ENCODE measurements at places on chromosomes 13 and 19. TPM values are rescaled to one million over a fixed set of nuclear protein-coding genes. Genes with fewer than 3 reads are reported as not detected.

IZUMO2 gene
- total RNA-seq: not detected

DNA sequence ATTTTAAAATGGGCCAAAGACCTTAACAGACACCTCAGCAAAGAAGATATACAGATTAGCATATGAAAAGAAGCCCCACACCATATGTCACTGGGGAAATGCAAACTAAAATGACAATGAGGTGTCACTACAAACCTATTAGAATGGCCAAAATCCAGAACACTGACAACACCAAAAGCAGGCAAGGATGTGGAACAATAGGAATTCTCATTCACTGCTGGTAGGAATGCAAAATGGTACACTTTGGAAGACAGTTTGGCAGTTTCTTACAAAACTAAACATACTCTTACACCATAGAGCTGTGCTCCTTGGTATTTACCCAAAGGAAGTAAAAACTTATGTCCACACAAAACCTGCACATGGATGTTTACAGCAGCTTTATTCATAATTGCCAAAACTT, 23.1 kb downstream of the ELF1 start:
- DNase-seq: no peak

GRCh38 chr13:77579959-77580358, 44.5 kb downstream of the SCEL start:
- DNase-seq: no peak

DNA sequence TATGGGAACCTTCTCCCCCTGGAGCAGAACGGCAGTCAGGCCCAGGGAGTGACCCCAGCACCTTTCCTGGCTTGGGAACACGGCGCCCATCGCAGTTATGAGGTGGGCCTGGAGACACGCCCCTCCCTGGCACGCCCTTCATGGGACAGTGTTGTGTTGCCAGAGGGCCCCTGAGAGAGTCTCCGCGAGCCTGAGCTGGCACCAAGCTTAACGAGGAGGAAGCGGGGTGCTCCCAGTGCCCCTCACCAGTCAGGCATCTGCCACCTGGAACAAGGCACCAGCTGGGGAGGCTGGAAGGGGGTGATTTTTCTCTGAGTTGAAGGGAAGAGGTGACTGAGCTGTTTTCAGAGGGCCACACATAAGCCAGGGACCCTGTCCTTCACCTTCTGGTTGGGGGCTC, 180.6 kb downstream of the KDM4B start:
- no peak for DNase-seq

GRCh38 chr13:43580280-43580679, 206.5 kb downstream of the ENOX1 start:
- DNase-seq: no peak

GRCh38 chr13:113897966-113898365, 34.1 kb upstream of the GAS6 start:
- DNase-seq: no peak

Measured in omental fat pad (tissue), 4 donors.